ENCODE measurements at places on chromosomes 7 and 10. TPM values are rescaled to one million over a fixed set of nuclear protein-coding genes. Genes with fewer than 3 reads are reported as not detected.

PTER gene
- 11.2 TPM for total RNA-seq

SORCS1 gene
- 0.27 TPM for total RNA-seq

- DNase-seq = no peak
Observed at GRCh38 chr10:101367569-101368453, 13.8 kb downstream of the BTRC start.

GRCh38 chr10:120041807-120042559 is 149.5 kb downstream of the SEC23IP start:
- DNase-seq = no peak

- no peak for DNase-seq
Observed at GRCh38 chr10:129468187-129468586, 1.1 kb downstream of the MGMT start.

DNA sequence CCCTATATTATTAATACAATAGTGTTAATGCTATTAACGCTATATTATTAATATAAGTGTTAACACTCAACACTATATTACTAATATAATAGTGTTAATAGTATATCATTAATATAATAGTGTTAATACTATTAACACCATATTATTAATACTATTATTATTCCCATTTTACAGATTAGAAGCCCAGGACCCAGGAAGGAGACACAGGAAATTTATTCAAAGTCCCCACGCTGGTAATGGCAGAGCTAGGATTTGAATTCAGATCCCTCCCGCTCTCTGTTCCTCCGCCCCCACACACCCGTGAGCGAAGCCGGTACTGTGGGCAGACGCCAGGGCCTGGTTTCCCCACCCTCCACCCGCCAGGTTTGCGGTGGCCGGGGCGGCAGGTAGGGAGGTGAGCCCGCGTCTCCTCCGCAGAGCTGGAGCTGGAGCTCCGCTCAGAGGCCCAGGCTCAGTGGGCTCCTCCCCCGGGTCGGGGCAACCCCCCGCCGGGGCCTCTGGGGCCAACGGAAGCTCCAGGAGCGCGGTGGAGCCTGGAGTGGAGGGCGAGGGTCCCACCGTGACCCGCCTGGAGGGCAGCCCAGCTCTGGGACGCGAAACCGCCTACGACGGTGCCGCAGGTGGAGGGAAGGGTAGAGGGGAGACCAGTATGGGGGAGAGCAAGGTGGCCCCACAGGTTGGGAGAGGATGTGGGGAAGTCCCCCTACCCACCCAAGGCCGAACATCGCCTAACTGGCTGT is at the start of gene TMEM225B:
TSS of gene TMEM225B (plus strand) at position 506 of the 740 bp plus-strand sequence. CDS start 6,122 bp downstream, outside the sequence.
- no peak for DNase-seq

- DNase-seq = no peak
Observed at GRCh38 chr7:22481726-22482125, 18.3 kb downstream of the STEAP1B start.

GRCh38 chr7:103094102-103094501 is 19.2 kb downstream of the ARMC10 start:
- DNase-seq = no peak

GRCh38 chr10:66095610-66096009 is 830.2 kb upstream of the LRRTM3 start:
- DNase-seq = no peak

GRCh38 chr7:962401-963081 is 8.1 kb upstream of the ADAP1 start:
- no peak for DNase-seq

DNA sequence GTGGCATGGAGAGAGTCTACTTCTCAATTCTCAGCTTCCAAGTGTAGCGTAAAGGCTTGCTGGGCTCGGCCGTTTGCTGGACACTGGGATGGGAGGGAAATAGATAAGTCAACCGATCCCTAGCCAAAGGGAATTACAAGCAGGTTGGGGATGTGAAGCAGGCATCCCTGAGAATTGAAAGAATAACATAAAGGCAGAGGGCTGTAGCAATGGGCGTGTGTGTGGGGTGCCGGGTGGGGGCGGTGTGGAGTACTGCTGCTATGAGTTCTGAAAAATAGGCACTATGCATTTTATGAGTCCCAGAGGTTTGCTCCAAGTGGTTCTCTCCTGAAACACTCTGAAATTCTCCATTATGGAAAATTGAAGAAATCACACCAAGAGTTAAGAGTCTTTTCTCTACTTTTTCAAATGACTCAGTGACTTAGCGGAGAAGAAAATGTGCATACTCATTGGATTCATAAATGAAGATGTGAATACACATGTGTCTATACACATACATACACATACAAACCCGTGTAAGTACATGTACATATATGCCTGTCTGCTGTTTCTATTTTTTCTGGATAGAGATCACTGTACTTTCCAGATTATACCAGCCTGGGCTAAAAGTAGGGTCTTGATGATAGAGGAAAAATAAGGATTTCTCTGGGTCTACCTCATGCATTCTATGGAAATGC is 65.4 kb downstream of the ADRA2A start:
- no peak for DNase-seq

DNA sequence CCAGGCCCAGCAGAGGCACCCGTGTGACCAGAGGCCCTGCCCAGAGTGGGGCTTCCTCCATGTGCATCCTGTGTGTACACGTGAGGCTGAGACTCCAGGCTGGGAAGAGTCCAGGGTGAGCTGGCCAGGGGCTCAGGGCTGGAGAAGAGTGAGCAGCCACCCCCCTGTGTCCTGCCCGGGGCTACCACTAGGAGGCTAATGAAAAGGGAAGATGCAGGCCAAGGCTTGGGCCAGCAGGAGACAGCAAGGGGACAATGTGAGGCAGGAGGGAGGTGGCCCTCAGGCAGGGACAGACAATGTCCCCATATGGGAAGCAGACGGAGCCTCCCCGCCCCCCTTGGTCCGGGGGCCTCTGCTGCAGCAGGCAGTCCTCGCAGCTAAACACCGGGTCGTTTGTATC is 102.0 kb downstream of the HIF1AN start:
- no peak for DNase-seq

DNA sequence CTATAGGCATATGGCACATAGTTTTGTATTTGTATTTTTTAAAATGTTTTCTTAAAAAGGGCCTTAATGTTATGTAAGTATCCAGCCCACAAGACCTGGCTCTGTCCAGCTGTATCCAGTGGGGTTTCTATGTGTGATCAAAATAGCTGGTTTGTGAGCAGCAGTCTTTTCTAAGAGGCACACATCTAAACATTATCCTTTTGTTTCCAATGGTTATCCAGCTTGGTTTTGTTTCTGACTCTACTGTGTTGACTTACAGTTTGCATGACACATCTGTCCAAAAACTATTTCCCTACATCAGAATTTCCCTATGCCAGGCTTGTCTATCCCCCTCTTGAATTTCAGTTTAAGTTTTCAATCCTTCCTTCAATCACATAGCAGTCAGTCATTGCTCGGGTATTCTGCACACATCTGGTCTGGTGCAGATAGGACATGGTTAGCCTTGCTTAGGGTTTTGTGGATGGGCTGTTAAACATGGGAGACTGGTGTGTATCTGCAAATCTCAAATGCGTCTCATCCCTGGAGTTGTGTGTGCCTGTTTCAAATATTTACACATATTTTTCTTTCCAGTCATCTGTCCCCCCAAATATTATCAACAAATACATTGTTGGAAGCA is 104.2 kb downstream of the SAMD9 start:
- DNase-seq = no peak
